Small intestine (tissue), 16 donors: ENCODE measurements at places on chromosomes 1 and 21.

GRCh38 chr21:43949499-43950208, 62.5 kb upstream of the TRAPPC10 start:
- no peak for DNase-seq

GRCh38 chr1:153882296-153882912, 40.4 kb downstream of the GATAD2B start:
- DNase-seq: no peak

- no peak for DNase-seq
Measured at GRCh38 chr1:37481289-37482003, 7.1 kb downstream of the ZC3H12A start.

DNA sequence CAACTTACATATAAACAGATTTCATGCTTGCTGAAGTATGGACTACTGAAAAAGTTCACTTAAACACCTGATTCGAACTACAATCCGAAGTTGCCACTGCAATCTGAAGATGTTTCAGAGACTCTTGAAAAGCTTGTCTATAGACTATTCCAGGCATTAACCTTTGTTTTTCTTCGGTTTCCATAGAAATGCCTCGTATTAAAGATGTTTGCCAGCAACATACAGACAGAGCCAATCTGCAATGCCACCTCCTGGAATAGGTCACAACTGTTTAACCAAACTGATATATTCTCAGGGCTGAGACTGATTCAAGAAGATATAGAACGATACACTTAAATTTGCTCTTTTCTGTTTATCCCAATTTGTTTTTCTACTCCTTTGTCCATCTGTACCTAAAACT, 28.9 kb upstream of the DMRTB1 start:
- DNase-seq: no peak

GRCh38 chr1:16138772-16139221, 17.1 kb downstream of the EPHA2 start:
- DNase-seq: no peak

DNA sequence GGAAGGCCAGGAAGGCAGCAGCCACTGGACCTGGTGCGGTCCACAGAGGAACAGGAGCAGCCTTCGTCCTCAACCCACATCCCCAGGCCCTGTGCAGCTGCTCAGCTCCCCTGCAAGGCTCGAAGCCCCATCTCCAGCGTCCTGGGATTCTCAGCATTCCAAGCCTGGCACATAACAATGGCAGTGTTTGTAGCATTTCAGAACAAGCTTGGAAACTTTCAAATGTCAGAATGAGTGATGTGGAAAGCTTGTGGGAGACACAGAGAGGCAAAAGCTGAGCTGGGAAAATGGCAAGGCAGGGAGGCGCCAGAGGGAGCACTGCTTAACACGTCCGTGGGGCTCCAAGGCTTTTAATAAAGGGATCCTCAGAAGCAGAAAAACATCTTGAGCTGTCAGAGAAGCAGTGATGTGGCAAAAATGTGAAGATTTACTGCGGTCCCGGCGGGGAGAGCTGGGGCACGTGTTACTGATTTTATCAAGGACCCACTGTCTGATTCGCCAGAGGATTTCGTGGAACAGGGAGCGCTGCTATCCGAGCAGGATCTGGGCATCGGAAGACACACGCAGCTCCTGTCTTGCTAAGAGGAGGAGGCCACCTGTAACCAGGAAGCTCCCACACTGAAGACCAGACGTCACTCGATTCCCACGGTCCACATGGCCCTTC, 38.1 kb downstream of the TOMM20 start:
- DNase-seq: no peak

DNA sequence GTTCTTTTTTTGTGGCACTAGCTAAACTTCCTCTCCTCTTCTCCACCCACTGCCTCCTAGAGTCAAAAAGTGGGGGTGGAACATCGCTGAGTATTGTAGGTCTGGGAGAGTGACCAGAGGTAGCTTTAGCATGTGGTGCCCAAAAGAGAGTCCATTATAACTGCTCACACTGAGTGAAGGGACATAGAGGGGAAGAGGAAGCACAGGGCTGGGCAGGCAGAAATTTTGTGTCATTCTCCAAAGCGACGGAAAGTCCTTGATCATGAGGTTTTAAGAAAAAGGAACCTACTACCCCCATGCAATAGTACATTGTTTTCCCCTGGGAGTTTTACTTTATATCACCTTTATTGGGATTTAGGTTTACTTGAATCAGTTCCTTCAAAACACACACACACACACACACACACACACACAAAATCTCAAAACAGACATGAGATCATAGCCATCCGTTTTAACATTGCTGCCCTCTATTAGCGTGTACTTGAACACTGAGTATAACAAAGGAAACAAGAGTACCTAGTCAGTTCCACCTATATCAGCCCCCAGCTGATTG, 4.1 kb downstream of the CD84 start:
- no peak for DNase-seq

DNA sequence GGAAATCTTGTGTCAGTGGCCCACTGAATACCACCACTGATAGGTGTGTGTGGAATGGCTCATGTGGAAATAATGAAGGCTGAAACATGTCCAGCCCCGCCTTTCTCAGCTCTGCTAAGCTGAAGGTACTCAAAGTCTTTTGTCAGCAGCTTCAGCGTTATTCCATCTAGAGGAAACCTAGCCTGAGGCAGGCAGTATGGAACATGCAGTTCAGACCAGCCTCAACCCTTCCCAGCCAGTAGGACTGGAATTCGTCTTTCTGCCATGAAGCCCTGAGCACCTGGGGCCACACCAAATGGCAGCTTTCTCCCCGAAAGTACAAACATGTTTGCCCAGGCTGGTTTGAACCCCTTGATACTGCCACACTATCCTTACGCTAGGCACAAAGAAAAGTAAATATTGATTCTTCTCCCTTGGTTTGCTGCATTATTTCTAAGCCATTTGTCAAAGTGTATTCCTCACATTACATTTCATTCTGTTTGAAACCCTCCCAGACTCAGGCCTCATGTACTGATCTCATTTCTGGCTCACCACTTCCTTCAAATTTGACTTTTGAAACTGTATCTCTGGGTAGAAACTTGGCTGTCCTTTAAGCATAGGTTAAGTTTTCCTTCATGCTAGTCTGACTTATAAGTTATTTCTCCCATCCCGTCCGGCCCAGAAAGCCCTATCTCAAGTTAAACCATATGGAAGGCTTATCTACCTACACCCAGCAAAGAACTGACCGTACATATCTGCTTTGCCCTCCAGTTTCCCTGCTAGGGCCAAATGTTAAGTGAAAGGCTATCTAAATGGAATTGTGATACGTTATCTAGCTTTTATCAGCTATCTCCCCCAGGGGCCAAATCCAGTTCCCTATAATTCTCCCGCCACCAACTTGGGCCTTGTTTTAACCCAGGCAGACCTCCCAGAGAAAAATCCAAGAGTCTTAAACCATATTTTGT, 45.7 kb upstream of the HOOK1 start:
- DNase-seq: no peak

DNA sequence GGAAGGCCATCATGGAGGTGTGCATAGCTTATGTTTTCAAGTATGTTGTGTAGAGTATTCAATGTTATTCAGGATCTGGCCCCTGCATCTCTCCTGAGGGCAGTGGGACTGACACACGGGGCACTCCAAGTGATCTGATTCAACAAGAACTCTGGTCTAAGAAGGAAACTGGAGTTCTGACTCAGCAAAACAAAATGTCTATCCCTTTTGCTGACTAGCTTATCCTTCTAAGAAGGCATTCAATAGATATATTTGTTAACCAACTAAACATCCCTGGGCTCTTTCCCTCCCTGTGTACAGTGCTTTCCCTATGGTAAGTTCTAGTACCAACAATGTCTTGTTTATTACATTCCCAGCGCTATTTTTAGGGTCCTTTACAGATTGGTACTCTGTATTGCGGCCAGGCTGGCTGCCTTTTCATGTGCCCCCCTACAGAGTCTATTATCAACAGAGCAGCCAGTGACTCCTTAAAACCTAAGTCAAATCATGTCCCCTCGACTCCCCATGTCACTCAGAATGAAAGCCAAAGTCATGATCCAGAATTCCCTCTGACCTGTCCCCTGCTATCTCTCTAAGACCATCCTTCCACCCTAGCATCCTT, 304.9 kb downstream of the KCNH1 start:
- no peak for DNase-seq

DNA sequence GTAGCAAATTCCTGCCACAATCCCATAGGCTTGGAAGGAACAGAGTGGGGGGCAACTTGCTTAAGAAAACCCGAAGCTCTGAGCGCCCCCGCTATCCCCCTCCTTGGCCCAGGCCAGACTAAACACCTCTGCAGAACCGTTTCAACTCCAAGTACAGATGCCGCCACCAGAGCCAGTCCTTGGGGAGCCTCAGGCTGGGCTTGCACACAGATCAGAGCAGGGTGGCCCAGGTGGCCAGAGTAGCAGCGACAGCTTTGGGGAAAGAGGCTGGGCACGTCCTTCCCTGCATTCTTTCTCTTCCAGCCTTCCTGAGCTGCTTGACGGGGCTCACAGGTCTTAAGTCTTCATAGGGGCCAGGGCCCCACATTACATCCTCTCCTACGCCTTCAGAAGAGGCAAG, 181.6 kb upstream of the ZC3H12A start:
- DNase-seq: no peak

DNA sequence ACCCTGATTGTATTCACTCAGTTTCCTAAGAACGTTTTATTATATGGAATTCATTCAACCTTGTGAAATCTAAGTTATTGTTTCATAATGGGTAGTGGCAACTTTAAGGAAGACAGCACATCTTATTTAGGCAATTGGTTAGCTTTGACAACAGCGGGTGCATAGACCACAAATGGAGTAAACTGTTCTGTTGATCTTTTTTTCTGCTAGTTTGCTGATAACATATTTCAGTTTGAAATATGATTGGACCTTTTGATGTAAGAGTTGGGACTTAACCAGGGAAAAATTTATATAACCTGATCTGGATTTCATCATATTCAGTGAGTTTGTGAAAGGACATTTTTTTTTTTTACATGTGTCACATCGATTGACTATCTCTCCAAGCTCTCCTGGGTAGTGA, 151.7 kb downstream of the HLX start:
- DNase-seq: no peak

DNA sequence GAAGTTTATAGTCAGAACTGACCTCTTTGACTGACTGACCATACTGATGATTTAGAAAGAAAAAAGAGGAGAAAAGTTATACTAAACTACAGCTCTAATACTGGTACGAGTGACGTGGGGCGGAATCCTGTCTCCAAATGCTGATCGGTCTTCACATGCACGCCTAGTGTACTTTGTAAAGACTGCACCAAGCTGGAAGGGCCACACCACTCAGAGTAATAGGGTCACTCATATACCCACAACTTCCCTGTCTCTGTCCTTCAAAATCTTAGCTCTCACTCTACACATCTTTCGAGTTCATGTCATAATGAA, 19.4 kb upstream of the GUCA2A start:
- no peak for DNase-seq

GRCh38 chr1:81836007-81836626, 35.4 kb downstream of the ADGRL2 start:
- DNase-seq: no peak

- no peak for DNase-seq
Measured at GRCh38 chr1:53781654-53782053, 42.7 kb upstream of the GLIS1 start.

DNA sequence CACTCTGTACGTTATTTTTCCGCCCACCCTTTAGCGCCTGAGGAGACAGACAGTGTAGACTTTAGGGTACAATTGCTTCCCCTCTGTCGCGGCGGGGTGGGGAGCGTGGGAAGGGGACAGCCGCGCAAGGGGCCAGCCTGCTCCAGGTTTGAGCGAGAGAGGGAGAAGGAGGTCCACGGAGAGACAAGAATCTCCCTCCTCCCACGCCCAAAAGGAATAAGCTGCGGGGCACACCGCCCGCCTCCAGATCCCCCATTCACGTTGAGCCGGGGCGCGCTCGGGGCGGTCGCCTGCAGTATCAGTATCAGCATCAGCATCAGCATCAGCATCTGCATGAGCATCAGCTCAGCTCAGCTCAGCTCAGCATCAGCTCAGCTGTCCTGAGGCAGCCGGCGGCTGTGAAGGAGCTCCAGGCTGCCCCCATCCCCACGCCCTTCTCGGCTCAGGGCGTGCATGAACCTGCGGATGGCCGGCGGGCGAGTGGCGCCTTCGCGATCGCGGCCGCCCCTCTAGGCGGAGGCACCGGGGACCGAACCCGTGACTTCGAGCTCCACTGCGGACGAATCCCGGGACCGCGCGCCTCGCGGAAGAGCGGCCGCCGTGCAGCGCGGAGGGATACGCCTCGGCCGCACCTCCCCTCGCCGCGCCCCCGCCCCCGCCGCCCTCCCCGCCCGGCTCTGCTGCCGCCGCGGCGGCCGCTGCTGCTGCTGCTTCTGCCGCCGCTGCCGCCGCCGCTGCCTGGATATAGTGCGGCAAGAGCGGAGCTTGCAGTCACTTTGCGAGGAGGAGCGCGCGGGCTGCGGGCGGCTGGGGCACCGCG, at the start of gene NCAM2:
Gene NCAM2, plus strand, starts transcription at position 774 of the 820 bp plus-strand sequence.
- DNase-seq: peak; percentile 14

- no peak for DNase-seq
Measured at GRCh38 chr1:173126421-173126820, 75.7 kb upstream of the TNFSF18 start.

DNA sequence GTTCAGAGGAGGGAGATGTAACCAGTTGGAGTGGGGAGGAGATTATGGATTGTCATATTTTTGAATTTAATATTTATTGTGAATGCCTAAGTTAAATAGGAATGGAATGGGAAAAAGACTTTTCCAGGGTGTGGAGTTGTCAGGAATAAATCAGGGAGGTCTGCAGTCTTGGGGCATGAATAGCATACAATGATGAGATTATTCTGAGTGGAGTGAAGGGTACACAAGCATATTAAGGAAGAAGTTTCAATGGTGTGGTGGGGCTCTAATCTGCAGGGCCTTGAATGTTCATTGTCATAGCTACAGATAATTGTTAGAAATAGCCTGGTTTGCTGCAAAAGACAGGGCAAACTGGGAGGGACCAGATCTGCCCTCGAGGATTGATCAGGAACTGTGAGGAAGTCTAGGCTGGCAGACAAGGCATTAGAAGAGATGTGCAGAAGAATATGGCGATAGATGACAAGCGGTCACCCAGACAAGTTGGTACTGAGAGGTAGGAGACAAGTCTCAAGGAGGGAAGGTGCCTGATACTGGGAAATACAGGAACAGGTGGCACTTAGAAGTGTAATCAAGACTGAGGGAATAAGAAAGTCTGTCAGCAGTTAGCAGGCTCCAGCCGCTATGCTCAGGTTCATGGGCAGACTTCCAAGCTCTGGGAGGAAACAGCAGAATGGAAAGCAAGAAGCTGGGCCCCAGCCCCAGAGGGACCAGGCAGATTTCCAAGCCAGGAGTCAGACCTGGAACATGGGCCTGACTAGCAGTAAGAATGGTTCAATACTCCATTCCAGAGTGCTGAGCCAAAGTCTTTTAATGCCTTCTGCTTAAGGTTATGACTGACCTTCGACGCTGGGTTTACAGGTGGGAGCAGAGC, 20.9 kb upstream of the RGL1 start:
- peak; percentile 7 for DNase-seq

- DNase-seq: no peak
Measured at GRCh38 chr1:74853756-74854155, 120.8 kb downstream of the TYW3 start.

GRCh38 chr1:223249854-223250631, 107.0 kb upstream of the TLR5 start:
- DNase-seq: peak; percentile 28

- DNase-seq: no peak
Measured at GRCh38 chr1:119805247-119805646, 6.0 kb downstream of the REG4 start.
